NCI-H2171 treated with DMSO at 0.1 percent for 48 hours (cell line): ENCODE measurements at places on chromosomes 1 and 21.

DNA sequence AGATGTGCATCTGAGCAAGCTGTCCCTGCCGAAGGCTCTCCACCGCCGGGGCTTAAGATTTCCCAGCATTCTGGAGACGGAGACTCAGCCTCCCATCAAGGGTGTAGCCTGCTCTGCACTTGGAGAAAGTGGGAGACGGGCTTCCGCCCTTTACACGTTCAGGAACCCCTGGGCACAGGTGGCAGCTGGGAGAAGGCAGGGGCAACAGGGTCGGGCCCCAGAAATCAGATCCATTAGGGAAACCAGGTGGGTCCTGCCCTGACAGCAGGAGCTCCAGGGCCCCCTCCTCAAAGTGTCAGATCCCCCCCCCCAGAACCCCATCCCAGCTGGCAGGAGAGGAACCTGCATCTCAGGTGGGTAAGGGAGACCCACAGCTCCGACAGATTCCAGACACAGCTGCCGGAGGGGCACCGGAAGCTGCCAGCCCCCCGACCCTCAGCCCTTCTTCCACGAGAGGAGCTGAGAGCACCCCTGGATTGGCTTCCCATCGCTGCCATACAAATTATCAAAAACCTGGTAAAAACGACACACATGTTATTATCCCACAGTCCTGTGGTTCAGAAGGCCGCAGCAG lies 236.6 kb downstream of the NPHP4 start:
- no peak for DNase-seq

DNA sequence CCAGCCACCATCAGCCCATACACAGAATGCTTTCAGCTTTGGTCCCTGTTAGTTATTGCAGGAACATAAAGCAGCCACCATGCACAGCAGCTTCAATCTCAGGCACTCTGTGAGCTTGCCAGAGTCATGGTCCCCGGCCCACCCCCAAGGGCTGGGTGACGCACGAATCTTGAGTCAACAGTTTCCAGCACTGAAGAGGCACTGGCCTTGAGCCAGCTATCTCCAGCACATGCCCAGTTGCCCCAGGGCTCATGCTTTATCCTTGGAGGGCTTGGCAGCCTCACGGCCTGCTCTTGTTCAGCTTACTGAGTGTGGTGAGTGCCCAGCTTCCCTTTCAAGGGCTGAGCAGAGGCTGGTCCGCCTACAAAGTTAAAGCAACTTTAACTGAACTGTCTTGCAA lies 200.7 kb upstream of the RAB4A start:
- peak; percentile 35 for DNase-seq

DNA sequence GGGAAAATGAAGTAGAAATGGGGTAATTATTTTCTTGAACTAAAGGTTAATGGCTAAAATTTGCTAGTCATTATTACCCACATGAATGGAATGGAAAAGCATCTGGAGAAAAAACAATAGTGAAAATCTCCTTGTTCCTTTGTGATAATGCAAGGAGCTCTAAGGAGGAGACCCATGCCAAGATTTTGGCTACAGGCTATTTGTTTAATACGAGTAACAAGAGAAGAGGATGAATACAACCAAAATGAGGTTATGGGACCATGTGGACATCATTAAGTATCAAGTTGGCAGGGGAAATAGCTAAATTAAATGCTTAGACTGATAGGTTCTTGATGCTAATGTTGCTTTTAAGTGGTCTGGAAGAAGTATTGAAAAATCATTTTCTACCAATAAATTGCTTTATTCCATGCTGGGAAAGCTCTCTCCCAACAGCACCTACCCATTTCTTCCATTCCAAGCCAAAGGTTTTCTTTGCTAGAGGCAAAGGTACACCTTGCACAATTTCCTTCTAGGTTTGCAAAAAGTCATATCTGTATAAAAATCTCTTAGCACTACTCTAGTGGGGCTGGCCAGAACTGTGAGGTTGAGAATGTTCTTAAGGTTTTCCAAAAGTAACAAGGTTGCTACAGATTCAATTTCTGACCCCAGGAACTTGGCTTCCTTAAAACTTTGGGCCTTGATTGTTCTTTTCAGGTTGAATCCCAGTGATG lies 100.2 kb downstream of the SMYD2 start:
- DNase-seq, result no peak

DNA sequence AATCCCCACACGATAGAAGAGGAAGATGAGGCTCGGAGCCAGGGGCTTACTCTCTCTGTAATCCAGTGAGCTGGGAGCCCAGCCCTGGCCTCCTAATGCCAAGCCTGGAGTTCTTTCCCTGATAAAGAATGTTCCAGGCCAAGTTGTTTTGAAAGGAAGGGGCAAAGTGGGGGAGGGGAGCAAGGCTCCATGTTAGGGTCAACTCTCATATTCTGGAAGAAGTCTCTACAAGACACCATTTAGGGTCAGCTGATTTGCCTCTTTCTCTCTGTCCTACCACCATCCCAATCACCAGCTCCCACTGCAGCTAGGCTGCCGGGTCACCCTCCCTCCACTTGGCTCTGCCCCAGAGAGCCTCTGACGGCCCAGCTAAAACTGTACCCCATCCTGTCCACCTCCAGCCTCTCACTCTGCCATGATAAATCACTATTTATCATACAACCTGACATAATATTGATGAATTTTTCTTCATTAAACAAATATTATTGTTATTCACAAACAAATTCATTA lies 95.0 kb downstream of the GLIS1 start:
- DNase-seq, result no peak

DNA sequence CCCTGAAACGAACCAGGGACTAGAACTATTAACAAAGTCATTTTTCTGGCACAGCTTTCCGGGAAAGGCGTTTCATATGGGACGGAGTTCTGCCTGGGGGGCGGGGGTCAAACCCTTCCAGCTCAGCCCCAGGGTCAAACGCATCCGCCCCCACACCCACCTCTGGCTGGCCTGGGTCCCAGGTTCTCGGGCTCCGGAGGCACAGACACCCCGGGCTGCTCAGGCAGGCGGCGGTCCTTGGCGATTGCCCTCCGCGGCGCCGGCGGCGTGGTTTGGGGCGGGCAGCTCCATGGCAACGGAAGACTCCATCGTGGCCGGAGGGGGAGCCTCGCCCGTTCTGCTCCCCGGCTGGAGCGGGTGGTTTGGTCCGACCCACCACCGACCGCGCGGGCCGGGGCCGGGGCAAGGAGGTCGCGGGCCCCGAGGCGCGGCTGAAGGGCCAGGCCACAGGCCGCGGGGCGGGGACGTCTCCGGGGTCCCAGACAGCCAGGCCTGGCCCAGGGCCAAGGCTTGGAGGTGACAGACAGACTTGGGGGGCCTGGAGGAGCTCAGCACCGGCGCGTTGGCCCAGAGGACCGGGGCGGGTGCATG lies at the start of gene CFAP74:
Gene CFAP74, minus strand, starts transcription at position 246 of the 591 bp plus-strand sequence. CDS start 12,830 bp downstream, outside the sequence.
- DNase-seq, result peak; percentile 54

GRCh38 chr21:36701756-36702621 lies 3.1 kb downstream of the SIM2 start:
- no peak for DNase-seq
